T-helper 22 cell (primary cell): ENCODE measurements at places on chromosomes 11 and 22.

GRCh38 chr11:31141789-31142188 is 227.8 kb downstream of the DCDC1 start:
- DNase-seq, result no peak

- no peak for DNase-seq
Measured at GRCh38 chr11:83836883-83837654, 550.9 kb upstream of the CCDC90B start.

- DNase-seq, result no peak
Measured at GRCh38 chr11:10597877-10598351, 29.4 kb upstream of the LYVE1 start.

- no peak for DNase-seq
Measured at GRCh38 chr11:61010466-61011228, 39.2 kb downstream of the CD6 start.

- no peak for DNase-seq
Measured at GRCh38 chr11:59144096-59144495, 1.4 kb downstream of the FAM111A start.

- no peak for DNase-seq
Measured at GRCh38 chr22:22018825-22019658, 36.5 kb upstream of the TOP3B start.

DNA sequence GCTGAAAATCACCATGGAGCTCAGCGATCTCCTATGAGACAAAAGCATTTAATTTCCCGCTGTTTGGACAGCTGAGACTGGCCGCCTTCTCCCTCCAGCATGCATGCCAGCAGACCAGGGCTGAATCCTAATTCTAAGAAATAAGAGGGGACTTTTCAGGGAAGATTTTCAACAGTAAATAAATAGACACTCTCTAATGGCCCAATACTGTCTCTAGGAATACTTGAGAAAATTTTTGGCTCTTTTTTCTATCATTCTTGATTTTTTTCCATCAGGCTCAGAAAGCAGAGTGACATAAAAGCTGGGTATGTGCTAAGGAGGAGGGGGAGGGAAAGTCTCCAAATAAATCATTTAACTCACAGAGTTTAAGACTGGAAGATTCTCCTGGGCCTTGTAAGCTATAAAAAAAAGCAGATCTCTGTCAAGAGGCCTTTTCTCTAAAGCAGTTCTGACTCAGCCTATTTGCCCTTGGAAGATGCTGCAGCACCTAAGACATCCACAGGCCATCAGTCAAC is 17.6 kb upstream of the SPON1 start:
- no peak for DNase-seq

- no peak for DNase-seq
Measured at GRCh38 chr11:36093548-36093947, 149.7 kb downstream of the LDLRAD3 start.

- DNase-seq, result no peak
Measured at GRCh38 chr11:45450189-45450588, 164.0 kb upstream of the SYT13 start.

GRCh38 chr11:1447845-1448825 is 38.4 kb downstream of the MOB2 start:
- DNase-seq, result no peak

- no peak for DNase-seq
Measured at GRCh38 chr11:102197670-102198139, 87.5 kb downstream of the YAP1 start.

DNA sequence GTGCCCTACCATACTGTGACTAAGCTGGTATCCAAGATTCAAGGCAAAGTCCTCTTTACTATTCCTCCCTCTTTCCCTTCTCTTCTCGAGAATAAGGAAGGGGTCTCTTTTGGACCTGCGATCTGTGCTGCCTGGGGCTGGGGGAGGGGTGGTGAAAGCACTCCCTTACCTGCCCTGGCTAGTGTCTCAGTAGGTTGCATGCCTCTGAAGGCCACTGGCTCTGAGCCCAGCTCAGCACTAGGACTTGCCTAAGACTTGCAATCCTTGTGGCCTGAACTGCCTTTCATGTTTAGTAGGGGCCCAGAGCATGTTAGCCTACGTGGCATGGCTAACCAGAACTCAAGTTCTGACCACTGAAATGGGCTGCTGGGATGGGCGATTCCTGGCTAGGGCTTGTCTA is 13.0 kb upstream of the REXO2 start:
- no peak for DNase-seq

- no peak for DNase-seq
Measured at GRCh38 chr11:8715501-8715900, 32.9 kb downstream of the RPL27A start.

- no peak for DNase-seq
Measured at GRCh38 chr22:37045958-37046357, 5.6 kb upstream of the KCTD17 start.

DNA sequence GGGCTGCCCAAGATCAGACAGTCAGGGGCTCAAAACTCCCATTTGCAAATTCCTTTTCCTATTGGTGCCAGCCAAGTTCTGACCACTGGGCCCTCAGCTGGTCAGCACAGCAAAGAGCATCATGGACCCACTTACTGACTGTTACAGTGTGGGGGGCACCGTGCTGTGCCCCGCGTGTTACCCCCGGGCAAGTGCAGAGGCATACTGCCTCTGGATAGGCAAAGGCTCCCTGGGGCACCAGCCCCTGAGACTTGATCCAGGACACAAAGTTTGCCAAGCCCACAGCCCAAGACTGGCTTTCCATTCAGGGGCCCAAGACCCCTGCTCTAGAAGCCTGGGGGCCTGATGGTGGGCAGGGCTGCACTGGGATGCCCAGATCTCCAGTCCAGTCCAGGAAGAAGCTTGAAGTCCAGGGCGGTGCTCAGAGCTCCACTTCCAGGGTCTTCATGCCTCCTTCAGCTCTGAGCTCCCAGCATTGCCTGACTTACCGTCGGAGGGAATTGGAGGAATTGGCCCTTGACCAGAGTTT is 6.6 kb downstream of the LRRC32 start:
- no peak for DNase-seq

DNA sequence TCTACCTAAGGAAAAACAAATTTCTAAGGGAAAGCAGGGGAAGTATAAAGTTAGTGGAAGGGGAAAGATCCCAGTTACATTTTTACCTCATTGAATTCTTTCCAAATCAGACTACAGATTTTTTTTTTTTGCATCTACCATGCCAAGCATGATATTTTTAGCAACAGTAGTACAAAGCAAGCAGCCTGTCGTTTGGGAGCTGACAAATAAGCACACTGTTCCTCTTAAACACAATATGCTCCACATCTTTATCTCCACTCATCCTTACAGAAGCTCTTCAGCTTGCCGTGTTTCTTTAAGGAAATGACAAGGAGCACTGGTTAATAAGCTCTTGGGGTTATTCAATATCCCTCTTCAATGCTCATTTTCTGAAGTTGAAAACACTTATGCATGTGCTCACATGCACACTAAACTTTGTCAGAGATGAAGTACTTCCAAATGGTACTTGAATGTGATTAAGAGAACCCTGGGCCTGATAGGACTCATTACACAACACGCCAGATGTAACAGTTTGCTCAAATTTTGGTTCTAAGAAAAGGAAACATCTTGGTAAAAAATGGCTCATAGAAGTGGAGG is 53.8 kb downstream of the PAX6 start:
- no peak for DNase-seq

DNA sequence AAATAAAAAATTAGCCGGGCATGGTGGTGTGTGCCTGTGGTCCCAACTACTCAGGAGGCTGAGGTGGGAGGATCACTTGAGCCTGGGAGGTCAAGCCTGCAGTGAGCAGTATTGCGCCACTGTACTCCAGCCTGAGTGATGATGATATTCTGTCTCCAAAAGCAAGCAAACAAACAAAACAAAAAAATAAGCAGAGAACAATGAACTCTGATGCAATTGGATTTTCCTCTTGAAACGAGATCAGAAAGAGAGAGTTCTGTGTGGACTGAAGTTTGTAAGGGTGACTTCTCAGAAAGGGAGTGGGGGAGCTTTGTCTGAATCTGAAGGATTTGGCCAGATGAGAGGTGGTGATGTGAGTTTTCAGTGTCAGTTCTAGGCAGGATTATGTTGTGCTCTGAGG is 6.0 kb upstream of the TMEM123 start:
- no peak for DNase-seq

DNA sequence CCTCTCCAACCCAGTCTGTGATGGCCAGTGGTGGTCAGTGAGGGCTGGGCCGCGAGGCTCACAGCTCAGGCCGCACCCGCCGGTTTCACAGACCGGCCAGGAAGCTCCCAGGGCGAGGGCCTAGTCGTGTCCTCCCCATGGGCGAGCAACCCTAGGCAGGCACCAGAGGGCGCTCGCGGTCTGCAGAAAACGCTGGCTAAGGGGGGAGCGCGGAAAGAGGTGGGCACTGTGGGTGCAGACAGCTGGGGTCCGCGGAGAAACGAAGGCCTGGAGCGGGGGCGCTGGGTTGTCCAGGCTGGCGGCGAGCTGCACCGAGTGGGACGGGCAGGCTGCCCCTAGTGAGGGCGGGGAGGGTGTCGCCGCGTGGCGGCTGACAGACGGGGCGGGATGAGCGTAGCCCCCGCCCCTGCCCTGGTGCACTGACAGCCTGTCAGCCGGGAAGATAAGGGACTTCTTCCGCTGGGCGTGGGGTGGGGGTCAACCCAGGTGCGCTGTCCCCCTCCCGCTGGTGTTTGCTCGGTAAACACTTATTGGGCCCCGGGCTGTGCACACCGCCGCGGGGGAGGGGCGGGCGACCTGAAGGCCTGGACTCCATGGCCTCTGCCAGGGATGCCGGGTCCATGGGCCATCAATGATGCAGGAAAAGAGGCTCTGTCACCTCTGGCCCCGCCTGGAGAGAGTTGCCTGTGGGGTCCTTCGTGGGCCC is 7.5 kb downstream of the GP1BB start:
- DNase-seq, result peak; percentile 52

DNA sequence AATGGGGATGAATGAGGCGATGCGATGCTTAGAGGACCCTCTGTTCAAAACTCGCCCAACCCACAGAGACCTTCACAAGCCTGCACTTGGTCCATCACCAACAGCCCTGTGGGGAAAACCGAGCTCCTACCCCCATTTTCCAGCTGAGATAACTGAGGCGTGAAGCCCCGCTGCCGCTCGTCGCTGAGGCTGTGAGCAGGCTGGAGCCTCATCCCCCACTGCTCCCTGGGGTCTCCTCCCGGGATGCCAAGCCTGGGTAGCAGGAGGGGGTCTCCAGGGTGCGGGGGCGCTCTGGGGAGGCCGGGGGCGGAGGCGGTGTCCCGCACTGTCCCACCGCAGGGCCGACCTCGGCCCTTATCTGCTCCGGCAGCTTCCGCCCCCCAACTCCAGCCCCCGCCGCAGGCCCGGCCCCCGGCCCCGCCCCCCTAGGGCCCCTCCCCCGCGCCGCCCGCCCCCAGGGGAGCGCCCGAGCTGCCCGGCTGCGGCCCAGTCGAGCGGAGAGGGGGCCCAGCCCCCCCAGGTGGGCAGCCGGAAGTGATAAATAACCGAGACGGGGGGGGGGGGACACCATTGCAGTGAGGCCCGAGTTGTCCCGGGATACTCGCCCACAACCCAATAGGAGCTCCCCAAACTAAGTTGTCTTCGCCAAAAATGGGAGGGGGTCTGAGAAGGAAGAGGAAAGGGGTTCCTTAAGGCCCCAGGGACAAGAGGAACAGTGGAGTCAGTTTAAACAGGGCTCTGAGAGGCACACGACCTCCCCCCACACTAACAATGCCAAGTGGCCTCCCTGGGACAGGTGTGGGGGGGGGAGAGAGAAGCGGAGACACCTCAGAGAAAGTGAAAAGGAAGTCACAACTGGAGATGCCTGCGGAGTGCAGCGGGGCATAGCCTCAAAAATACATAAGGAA is 8.3 kb upstream of the SLC39A13 start:
- DNase-seq, result peak; percentile 26

- DNase-seq, result no peak
Measured at GRCh38 chr11:11004069-11004468, 146.2 kb upstream of the ZBED5 start.

- DNase-seq, result no peak
Measured at GRCh38 chr11:93734427-93735222, 6.7 kb downstream of the TAF1D start.

DNA sequence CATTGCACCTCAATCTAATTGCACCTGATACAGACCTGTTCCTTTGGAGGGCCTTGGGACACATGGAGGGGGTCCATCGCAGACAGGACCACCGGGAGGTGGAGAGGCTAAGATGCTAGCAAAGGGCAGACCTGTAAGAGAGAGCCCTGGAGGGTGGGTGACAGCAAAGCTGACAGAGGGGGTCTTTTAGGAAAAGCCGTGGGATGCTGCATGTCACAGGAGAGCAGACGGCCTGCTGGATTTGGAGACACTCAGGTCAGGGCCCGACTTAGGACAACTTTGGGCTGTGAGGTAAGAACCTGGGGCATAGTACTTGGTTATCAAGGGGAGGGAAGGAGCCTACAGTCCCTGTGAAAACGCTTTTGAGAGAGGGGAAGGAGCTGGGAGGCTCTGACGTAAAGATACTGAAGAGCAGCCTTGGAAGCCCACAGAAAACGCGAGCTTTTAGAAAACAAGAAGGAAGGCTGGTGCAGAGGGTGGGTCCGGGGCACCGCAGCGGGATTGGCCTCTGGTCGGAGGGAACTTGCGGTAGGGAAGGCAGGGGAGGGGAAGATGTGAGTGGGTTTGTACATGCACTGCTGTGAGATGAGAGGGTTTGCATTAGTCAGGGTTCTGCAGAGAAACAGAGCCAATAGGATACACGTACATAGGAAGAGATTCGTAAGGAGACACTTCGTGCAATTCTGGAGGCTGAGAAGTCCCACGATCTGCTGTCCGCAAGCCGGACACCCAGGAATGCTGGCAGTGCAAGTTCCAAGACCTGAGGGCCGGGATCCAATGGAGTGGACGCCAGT is 868.5 kb downstream of the TBC1D22A start:
- no peak for DNase-seq

- no peak for DNase-seq
Measured at GRCh38 chr22:46835288-46835687, 72.8 kb downstream of the TBC1D22A start.

- no peak for DNase-seq
Measured at GRCh38 chr11:64762674-64763525, 3.1 kb upstream of the PYGM start.

DNA sequence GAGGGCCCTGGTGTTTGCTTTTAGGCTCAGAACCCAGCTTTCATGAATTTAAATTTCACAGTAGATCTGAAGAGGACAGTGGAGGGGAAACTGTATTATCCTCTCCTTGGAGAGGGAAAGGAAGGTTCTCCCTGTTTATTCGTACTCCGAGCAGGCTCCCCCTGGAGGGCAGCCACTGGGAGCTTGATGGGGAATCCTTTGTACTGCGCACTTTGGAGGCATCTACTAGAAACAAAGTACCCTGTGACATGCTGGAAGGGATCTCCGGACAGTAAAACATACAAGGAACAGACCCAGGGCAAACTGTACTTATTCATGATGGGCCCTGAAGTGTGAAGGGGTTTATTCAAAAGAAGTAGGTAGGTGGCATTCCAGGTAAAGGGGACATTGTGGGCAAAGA is 27.2 kb downstream of the NAV2 start:
- DNase-seq, result no peak
